ENCODE measurements at places on chromosomes 4 and X.

GRCh38 chrX:47489507-47490275 lies 6.7 kb upstream of the ZNF41 start:
- DNase-seq = no peak

DNA sequence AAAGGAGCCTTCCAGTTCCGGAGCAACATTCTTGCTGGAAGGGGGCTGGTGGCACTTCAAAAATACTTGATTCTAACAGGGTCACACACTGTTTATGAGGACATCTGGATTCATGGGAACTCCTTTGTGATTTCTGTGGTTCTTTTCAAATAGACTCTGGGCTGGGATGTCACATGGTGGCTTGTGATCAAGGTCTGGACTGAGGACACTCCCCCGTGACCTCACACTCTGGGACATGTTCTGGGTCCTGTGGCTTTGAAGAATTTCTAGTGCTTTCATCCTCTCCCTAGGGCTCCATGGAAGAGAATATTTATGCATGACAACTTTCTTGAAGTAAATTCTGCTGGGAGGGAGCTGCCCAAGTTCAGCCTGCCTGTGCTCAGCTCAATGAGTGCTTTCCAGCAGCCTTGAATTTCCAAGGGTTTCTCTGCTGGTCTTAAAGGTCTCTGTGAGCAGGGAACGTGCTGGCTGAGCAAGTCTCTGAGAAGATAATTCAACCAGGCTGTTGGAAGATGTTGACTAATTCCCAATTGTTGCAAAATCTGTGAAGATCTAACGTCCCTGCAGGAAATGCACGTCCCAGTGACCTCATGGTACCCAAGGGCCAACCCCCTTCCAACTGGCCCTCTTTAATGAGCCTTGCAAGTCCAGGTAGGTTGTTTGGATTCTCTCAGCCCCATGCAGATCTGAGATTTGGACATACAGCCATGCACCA lies 36.3 kb downstream of the GPR143 start:
- DNase-seq = no peak

- no peak for DNase-seq
Measured at GRCh38 chrX:55715847-55716246, 1.7 kb upstream of the RRAGB start.

GRCh38 chr4:148116969-148117368 lies 325.2 kb downstream of the NR3C2 start:
- no peak for DNase-seq

DNA sequence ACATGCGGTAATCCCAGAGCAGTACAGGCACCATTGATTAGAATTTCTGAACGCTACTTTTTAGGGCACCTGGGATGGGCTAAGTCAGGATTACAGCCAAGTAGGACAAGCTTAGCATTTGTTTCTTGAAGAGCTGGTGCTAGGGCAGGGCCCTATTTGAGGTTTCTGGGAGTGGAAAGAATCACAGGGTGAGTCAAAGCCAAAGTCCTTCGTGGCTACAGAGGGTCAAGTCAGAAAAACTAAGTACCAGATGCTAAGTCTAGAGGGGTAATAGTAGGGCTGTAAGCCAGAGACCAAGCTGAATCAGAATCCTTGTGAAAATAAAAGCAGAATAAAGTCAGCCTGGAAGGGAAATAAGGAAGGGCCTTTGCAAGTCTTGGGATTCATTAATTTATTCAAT lies 448.6 kb downstream of the ZIC3 start:
- no peak for DNase-seq

GRCh38 chrX:80721186-80721585 lies 88.5 kb downstream of the BRWD3 start:
- no peak for DNase-seq
